ENCODE measurements at places on chromosomes 2 and 18.

DNA sequence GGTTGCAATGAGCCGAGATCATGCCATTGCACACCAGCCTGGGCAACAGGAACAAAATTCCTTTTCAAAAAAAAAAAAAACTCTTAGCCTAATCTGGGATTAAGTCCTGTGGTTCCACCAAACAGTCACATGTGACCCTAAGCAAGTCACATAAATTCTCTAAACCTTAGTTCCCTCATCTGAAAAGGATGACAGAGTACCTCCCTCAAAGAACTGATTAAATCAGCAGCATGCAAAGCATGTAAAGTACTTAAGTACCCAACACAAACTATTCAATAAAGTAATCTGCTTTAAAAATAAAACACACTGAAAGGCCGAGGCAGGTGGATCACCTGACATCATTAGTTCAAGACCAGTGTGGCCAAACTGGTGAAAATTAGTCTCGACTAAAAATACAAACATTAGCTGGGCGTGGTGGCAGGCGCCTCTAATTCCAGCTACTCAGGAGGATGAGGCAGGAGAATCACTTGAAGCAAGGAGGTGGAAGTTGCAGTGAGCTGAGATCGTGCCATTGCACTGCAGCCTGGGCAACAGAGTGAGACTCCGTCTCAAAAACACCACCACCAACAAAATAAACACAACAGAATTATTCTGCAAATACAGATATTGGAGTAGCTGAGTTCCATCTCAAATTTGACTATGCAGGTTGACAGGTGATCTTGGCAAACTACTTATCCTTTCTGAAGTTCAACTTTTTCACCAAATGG, 7.0 kb downstream of the USP34 start:
- DNase-seq: no peak

DNA sequence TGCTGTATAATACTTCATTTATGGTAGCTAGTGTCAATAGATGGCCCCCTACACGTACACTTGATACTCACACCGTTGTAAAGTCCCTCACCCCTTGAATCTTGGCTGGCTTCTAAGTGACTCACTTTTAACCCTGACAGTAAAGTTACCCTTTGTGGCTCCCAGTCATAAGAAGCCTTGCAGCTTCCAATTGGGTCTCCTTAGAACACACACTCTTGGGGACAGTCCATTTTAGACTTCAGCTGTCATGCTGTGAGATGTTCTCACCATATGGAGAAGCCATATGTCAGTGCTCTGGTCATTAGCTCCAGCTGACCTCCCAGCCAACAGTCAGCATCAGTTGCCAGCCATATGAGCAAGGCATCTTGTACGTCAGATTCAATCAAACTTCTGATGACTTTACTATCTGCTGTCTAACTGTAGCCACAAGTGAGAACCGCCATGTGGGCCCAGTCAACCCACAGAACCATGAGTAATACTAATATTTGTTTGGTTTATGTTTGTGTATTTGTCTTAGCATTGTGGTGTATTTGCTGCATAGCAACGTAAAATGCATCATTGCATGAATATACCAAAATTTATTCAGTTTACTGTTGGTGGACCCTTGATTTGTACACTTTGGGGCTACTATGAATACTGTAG, 68.3 kb downstream of the PTPN4 start:
- DNase-seq: no peak

DNA sequence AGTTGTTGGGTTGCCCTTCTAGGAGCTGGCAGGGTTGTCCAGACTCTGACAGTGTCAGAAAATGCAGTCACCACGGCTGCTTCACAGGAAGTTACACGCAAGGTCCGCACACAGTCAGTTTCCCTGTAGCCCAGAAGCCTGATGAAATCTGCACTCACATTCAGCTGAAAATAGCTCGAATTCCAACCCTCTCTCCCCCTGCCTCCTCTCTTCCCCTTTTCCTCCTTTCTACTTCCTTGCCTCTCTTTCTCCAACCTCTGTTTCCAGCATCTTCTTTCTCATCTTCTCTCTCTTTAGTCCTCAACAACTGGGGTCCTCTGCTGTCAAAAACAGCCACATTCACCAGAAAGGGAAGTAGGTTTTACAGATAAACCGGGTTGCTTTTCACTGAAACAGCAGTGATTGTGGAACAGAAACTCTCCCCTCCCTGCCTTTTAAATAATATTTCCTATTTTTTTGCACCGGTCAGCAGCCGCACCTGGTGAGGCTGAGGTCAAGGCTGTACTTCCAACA, 69.3 kb downstream of the BCL11A start:
- no peak for DNase-seq

- no peak for DNase-seq
Measured at GRCh38 chr2:193841384-193842150, 1646.8 kb upstream of the TMEFF2 start.

DNA sequence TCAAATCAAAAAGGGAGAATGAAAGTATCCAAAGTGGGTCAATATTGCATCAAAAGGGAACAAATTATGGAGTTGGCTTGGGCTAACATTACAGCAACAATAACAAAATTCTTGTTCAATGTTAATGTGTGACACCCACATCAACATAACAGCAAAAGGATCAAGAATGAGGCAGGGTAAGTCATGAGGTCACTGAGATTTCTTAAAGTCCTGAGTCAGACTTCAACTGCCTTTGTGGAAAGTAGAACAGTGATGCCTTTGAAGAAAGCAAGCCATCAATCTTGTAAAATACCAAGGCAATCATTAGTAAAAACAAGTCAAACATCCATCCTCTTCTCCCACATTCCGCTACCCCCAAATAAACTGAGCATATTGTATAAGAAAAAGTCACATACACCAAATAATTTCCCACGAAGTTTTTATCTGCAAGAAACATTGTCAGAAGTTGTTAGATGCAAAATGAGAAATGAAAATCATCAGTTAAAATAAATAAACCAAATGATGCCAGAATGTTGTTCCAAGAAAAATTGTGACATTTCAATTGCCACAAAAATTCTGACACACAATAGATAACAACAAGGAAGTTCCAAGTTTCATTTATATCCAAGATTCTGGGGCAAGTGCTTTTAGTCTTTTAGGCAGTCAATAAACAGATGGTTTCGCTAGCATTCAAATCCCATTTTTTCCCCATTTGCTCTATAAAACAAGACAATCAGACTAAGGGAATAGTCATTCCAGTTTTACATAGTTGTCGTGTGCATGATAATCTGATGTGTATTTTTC, 216.1 kb upstream of the SETBP1 start:
- no peak for DNase-seq

- no peak for DNase-seq
Measured at GRCh38 chr2:58709687-58710354, 468.7 kb upstream of the FANCL start.

- DNase-seq: no peak
Measured at GRCh38 chr2:233600386-233600785, 17.0 kb upstream of the UGT1A8 start.

GRCh38 chr2:177207101-177207500, 5.5 kb upstream of the HNRNPA3 start:
- no peak for DNase-seq

DNA sequence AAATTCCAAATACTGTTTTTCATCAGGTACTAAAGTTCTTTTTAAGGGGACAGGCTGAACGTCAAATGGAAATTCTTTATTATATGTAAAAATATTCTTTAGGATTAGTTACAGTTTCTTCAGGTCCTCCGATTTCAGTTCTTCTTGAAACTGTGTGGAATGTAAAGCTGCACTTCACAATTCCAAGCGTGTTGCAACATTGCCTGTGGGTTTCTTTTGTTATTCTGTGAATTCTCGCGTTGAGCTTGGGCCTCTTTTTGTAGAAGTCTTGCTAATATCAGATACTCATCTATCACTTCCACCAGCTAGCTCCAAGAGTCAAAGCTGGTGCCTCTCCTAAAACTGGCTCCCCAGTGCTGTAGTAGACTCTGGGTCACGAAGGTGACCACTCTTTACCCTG, 642.6 kb downstream of the METTL4 start:
- no peak for DNase-seq

DNA sequence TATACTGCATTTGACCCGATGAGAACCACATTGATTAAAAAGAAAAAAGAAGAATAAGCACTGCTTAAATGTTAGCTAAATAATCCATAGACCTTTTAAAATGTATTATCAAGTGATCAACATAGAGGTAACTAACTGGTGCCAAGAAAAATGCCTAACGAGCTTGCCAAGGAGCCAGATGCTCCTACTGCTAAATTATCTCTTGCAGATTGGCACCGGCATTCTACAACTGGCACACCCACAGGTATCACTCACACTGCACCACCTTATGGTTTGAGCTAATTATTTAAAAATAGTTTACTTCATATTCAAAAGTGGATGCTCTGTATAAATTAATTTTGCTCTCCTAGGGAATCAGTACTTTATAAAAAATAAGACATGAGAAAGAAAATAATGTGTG, 341.6 kb upstream of the CDH7 start:
- DNase-seq: no peak

DNA sequence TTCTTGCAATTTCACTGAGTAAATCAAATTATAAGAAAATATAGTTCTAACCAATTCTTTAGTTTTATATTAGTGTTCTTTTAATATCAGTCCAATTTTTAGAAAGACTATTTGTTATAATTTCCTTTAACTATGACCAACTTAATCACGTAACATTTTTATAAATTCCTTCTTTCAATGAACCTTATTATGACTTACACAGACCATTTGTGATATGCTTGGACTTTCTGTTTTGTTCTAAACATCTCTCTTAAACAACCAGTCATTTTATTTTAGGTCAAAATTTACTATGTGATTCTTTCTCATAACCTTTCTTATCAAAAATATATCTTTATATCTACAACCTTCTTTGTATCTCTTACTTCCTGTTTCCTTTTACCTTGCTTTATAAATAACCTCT, 39.5 kb upstream of the DYNAP start:
- no peak for DNase-seq

GRCh38 chr2:119873350-119874315, 113.9 kb downstream of the PTPN4 start:
- no peak for DNase-seq
